ENCODE measurements at places on chromosomes 1 and 21.

DNA sequence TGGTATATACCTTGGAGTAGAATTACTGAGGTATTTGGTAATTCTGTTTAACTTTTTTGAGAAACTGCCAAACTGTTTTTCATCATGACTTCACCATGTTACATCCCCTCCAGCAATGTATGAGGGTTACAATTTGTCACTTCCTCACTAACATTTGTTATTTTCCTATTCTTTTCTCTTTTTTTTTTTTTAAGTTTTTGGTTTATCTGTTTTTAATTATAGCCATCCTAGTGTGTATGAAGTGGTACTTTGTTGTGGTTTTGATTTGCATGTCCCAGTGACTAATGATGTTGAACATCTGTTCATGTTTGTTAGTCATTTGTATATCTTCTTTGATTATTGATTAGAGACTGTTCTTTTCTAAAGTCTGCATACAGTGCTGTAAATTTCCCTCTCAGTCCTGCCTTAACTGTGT, 147.3 kb downstream of the HS2ST1 start:
- no peak for DNase-seq

DNA sequence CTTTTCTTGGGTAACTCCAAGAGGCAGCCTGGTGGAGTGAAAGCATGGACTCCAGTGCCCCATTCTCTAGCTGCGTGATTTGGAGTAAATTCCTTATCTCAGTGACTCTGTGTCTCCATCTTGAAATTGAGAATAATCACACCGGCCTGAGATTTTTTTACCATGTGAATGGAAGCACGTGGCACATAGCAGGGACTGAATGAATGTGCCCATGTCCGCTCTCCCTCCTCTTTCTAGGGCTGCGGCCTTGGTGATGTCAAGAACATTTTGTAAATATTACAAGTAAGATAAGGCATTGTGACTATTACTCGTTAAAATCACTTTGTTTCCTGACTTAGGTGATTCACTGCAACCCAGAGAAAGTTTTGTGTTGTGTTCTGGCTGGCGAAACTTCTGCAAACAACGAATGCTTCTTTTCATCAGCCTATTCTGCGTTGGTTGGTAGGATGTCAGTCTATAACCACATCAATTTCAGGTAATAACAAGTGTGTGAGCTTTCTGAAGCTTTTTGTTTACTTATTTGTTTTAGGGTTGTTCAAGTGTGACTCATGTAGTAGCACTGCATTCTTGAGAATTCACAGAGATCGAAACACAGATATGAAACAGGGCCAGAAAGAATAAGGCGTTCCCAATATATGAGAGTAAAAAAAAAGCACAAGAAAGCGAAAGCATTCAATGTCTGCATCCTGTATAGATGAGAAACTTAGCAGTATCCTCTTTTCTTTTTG, 135.7 kb upstream of the SLC45A1 start:
- no peak for DNase-seq

- no peak for DNase-seq
Measured at GRCh38 chr1:203361945-203362719, 11.2 kb upstream of the FMOD start.

DNA sequence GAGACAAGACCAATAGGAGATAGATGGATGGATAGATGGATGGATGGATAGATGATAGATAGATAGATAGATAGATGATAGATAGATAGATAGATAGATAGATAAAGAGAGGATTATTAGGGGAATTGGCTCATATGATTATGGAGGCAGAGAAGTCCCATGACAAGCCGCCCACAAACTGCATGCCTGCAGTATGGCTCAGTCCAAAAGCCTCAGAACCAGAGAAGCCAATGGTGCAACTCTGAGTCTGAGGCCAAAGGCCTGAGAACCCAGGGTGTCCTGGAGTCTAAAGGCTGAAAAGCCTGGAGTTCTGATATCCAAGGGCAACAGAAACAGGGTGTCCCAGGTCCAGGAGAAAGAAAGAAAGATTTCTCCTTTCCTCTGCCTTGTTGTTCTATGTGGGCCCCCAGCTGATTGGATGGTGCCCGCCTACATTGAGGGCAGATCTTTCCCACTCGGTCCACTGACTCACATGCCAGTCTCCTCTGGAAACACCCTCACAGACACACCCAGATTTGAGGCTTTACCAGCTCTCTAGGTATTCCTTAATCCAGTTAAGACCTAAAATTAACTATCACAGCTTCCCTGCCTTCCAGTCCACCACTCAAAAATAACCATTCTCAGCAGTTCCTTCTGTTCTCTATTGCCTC, 39.6 kb upstream of the IRF2BP2 start:
- DNase-seq: no peak

- no peak for DNase-seq
Measured at GRCh38 chr1:215018555-215018954, 64.0 kb upstream of the KCNK2 start.

GRCh38 chr1:205480349-205480985, 24.0 kb upstream of the CDK18 start:
- no peak for DNase-seq

DNA sequence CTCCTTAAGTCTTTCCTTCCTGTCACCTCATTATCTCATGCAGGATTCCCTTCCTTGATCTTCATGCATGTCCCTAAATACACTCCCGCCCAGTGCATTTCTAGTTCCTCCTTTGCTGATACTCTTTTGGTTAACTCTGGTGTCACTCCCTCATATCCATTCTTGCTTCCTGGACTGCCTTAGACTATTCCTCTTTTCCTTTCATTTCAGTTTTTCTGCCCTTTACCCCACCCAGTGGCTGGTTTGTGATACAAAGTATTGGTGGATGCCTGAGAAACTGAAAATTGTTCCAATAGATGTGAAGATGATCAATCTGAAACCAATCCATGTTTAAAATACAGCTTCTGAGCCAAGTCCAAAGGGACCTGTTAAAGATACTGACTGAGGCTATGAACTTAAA, 553.8 kb upstream of the CAMK1G start:
- peak; percentile 3 for DNase-seq

DNA sequence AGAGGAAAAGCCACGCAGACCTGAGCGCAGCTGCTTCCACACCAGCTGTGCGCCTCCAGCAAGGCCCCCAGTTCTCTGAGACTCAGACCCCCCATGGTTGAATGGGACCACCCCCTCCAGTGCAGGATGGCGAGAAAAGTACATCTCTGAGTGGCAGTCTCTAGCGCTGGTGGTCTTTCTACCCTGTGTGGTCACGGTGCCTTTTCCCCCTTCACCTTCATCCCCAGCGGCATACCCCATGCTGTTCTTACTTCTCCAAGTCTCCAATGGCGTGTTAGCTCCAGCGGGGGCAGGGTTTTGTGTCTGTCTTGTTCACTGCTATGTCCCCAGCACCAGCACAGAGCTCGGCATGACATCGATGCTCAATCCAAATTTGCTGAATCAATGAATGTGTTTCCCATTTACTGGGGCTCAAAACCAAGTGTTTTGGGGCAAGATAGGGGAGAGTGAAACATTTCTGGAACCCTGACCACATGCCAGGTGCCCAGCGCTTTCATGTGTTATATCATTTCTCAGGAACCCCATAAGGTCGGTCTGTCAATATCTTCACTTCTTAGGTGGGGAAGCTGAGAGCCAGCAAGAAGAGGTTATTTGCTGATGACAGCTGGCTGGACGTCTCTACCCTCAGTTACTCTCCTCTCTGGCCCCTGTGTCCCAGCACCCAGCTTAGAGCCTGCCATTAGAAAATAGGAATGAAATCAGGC, 959 bp upstream of the SDC3 start:
- no peak for DNase-seq

- DNase-seq: no peak
Measured at GRCh38 chr1:107169615-107170014, 28.8 kb downstream of the NTNG1 start.

- no peak for DNase-seq
Measured at GRCh38 chr1:56502700-56503245, 76.6 kb downstream of the PLPP3 start.

DNA sequence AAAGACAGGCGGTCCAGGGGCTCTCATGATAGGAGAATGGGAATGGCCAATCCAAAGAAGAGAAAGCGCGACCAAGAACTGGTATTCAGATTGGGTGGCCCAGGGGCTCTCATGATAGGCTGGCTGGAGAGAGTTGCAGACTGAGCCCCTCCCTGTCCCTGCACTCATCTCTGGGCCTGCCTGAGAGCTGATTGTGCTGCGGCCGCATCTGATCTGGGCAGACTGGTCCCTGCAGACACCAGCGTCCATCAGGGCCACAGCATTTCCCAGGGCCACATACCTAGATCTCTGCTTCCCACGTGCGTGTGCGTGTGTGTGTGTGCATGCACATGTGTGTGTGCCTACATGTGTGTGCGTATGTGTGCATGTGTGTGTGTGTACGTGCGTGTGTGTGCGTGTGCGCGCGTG, 30.4 kb upstream of the MAN1C1 start:
- DNase-seq: no peak

GRCh38 chr1:119917304-119918055, 21.2 kb upstream of the ADAM30 start:
- DNase-seq: no peak
